Left lobe of liver (tissue), 2 donors: ENCODE measurements at places on chromosomes 12 and 14. TPM values are rescaled to one million over a fixed set of nuclear protein-coding genes. Genes with fewer than 3 reads are reported as not detected.

PLEKHD1 gene
- not detected for total RNA-seq

SLC38A4 gene
- total RNA-seq: 518 TPM

ADAMTS20 gene
- not detected for total RNA-seq

SLC10A1 gene
- 117 TPM for total RNA-seq

LRRC23 gene
- total RNA-seq: 1.9 TPM

SEL1L gene
- total RNA-seq: 128 TPM

KRT6C gene
- total RNA-seq: not detected

TMEM132C gene
- total RNA-seq: 0.10 TPM

ISM2 gene
- not detected for total RNA-seq

BMP4 gene
- 2.5 TPM for total RNA-seq

ARHGDIB gene
- total RNA-seq: 22.3 TPM

HNRNPA1 gene
- total RNA-seq: 144 TPM

KCNH3 gene
- 0.13 TPM for total RNA-seq

PABPN1 gene
- total RNA-seq: 86.9 TPM

ADAM21 gene
- total RNA-seq: not detected

- DNase-seq: no peak
Measured at GRCh38 chr14:56081139-56081538, 37.1 kb upstream of the PELI2 start.

- no peak for DNase-seq
Measured at GRCh38 chr12:14776236-14776961, 26.9 kb downstream of the WBP11 start.

- DNase-seq: no peak
Measured at GRCh38 chr12:5718680-5719079, 226.4 kb downstream of the ANO2 start.

GRCh38 chr12:79590751-79591150, 100.0 kb downstream of the PAWR start:
- DNase-seq: no peak

GRCh38 chr12:73308079-73308478, 1035.9 kb downstream of the TRHDE start:
- DNase-seq: no peak

GRCh38 chr12:115697340-115697739, 580.2 kb downstream of the MED13L start:
- DNase-seq: no peak

GRCh38 chr14:104898870-104899510, 25.7 kb upstream of the PLD4 start:
- DNase-seq: no peak

GRCh38 chr12:102439426-102440405, 40.6 kb downstream of the IGF1 start:
- no peak for DNase-seq

GRCh38 chr14:42884100-42884499, 1277.4 kb downstream of the LRFN5 start:
- DNase-seq: no peak

DNA sequence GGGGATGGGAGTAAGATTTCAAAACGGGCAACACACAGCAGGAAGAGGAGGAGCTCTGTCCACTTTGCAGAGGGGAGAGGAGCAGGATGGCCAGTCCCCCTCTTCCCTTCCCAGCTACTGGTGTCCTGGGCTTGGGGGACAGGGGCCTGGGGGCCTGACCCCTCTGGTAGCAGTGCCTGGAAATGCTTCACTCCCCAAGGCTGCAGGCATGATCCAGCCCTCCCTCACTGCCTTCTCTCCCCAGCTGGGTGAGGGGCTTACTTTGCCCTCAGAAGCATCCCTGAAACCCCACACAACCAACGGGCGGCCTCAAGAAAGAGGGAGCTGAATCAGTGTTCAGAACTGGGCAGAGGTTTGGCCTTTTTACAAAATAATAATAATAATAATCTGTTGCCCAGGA, 279.5 kb downstream of the DPF3 start:
- DNase-seq: peak; percentile 33

GRCh38 chr12:6198556-6198955, 1.6 kb upstream of the CD9 start:
- DNase-seq: no peak

DNA sequence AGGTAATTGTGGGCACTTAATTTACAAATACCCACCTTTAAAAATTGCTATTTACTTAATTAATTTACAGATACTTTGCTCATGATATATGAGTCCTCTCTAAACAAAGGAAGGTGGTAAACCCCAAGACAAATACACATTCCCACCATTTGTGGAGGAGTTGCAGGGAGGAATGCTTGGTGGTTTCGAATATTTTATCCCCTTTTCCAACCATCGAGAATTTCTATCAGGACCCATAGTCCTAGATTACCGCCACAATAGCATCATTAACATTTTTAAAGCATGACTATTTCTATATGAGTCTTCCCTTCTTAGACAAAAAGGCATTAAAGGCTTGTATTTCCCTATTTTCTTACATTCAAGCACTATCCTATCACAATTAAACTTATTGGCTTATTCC, 34.2 kb upstream of the PLEKHA5 start:
- no peak for DNase-seq

- no peak for DNase-seq
Measured at GRCh38 chr14:87944987-87945604, 47.9 kb downstream of the GALC start.

DNA sequence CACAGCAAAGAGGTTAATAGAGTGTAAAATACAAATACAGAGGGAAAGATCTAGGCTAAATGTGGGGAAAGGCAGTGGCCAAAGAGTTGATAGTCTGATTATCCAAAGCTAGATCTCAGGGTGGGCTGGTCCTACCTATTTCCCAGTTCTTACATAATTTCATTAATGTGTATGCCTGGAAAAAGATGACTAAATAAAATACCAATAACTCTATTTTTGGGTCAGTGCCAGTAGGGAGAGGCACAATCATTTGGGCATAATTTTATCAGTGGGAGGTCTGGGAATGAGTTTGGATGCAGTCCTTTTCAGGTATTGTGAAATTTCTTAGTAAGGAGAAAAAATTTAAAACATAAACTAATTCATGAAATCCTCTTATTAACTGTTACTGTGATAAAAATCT, 30.6 kb upstream of the CLEC14A start:
- DNase-seq: no peak

DNA sequence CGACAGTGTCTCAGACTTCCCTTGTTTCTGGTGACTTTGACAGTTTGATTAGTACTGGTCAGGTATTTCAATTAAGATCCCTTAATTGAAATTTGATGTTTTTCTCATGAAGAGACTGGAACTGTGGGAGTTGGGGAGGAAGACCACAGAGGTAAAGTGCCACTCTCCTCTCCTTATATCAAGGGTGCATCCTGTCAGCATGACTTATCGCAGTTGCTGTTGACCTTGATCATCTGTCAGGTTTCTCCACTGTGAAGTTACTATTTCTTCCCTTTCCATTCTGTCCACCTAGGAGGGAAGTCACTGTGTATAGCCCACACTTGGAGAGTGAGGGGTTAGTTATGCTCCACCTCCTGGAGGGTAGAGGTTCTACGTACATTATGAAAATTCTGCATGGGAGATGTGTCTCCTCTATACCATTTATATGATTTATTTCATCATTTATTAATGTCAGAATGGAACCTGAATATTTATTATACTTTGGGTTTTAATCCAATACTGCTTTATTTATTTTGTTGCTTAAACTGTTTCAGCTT, 40.3 kb upstream of the SMOC1 start:
- no peak for DNase-seq

DNA sequence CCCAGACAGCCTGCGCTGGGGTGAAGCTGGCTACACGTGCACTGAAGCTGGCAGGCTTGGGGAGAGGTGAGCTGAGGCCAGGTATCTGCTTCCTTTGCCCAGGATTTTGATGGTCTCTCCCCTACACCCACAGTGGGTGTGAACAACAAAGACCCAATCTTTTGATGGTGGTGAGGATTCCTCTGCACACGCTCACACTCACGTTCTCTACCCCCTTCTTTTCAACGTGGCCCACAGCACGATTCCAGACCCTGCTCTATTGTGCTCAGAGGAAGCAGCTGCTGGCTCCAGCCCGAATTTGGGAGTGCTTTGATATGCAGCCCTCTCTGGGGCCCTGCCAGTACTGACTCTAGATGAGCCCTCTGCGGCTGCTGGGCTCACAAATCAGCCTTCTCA, 4.9 kb downstream of the CD9 start:
- DNase-seq: no peak

GRCh38 chr12:95298916-95299315, 81.3 kb downstream of the VEZT start:
- DNase-seq: no peak

GRCh38 chr12:28017126-28017872, 44.8 kb upstream of the PTHLH start:
- no peak for DNase-seq

DNA sequence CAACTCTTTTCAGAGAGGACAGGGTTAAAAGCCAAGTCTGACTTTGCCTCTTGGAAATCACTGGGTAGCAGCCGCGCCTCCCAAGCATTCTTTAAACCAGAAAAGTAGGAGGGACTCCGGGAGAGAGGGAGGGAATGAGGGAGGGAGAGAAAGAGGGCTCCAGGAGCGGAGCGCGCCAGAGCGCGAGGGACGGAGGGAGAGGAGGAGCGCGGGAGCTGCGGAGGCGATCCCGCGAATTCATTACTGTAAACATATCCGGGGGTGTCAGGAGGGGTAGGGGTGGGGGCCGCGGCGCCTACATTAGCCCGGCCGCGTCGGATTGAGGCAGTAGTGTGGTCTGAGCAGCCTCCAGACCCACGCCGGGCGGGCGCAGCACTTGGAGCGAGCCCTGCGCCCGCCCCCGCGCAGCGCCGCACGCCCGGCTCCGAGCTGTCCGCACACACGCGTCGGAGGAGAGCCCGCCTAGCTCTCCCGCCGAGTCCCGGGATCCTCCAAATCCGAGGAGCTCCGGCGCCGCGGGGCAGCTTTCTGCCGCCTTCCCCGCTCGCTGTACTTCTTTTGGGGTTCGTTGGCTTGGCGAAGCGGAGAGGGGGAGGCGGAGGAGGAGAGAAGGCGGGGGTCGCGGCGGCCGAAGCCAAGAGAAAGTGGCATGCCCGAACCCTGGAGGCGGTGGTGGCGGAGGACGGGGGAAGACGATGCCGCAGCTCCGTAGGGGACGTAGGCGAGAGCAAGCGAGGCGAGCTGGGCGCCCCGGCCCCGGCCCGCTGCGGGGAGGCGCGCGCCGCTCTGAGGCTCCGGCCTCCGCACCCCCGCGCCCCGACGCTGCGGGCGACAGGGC, 3.3 kb downstream of the FLRT2 start:
- DNase-seq: no peak

DNA sequence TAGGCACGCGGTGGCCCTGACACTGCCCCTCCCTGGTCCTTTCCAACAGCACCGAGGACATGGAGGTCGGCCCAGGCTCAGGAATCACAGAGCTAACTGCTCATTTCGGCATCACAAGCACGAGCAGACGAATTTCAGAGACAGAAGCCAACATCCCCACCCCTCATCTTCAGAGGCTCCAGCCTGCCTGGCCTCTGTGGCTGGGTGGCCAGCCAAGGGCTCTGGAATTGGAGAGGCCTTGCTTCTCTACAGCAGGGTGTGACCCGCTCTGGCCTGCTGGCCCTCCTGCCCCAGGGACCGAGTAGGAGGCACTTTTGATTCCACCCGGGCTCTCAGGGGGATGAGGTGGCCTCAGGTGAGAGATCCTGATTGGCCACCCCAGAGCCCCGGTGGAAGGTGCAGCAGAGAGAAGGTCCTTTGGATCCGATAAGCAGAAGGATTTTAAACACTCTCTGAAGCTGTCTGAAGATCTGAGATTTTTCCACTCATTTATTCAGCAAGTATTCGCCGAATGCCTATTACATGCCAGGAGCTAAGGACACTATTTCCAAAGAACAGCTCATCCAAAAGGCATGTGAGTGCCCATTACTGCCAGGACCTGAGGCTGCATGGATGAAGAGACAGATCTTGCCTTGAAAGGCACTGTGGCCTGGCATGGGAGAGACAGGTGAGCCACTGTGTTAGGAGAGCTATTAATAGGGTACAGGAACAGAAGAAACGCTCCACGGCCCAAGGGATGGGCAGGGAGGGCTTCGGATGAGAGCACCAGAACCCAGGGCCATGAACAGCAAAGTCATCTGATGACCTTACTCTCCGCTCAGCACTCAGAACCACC, 10.2 kb downstream of the BAG5 start:
- DNase-seq: no peak

DNA sequence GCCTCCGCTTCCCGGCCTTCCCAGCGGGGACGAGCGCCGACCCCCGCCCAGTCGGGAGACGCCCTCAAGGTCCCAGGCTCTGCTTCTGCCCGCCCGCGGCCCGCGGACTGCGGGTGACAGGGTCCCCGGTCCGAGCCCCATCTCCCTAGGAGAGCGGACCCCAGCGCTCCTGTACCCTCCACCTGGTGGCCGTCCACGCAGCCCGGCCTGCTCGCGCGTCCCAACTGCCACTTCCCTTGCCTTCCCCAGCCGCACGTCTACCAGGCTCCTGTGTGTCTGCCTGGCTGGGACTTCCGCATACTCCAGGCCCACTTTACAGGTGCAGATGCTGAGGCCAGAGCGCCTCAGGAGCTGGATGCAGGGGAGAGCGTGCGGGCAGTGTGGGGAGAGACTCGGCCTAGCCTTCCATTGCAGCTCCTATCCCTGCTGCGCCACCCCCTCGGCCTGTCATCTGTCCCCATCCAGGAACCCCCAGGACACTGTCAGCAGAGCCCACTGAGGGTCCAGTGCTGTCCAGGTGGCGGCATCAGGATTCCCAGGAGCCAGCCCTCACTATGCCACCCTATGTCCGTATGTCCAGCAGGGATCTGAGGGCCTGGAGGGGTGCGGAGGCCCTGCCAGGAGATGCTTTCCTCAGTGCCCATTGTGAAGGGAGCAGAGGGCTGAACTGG, 8.0 kb upstream of the ANKRD9 start:
- DNase-seq: no peak

- no peak for DNase-seq
Measured at GRCh38 chr12:127595506-127595905, 671.5 kb upstream of the TMEM132C start.

DNA sequence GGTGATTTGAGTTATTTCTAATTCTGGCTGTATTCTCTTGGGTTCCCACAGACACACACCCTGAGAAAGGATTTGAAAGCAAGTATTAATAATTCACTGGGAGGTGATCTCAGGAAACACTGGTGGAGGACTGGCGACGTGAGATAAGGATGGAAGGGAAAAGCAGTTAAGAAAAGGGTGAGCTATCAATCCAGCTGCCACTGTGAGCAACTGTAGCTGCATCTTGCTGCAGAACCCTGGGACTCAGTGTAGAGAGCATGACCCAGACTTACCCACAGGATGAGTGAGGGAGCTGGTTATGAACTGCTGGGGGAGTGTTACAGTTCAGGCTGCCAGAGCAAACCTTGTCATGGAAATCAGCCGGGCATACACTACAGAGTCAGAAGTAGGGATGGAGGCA, 71.9 kb downstream of the RESF1 start:
- DNase-seq: no peak

- DNase-seq: peak; percentile 83
Measured at GRCh38 chr12:57087010-57087690, 1.8 kb upstream of the NAB2 start.

GRCh38 chr12:106091446-106091820, 47.3 kb downstream of the NUAK1 start:
- no peak for DNase-seq

DNA sequence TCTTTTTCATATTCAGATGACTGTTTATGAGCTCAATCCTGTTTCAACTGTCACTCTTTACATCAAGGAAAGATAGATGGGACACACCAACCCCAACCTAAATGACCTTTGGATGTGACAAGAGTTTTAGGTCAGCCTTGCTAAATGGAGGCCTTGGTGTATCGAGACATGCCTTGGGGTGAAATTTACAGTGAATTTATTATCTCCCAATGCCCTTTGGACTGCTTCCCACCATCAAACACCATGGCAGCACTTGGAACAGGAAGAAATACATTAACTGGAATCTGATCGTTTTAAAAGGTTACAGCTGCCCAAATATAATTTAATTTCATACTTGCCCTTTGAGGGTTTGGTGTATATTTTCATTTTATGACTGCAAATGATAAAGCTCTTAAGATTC, 327.6 kb downstream of the SOX5 start:
- no peak for DNase-seq
